ENCODE measurements at places on chromosomes 16 and 17.

GRCh38 chr16:53428681-53429080 is 5.6 kb upstream of the RBL2 start:
- DNase-seq, result no peak

- no peak for DNase-seq
Measured at GRCh38 chr17:35018814-35019213, 38.5 kb downstream of the LIG3 start.

- DNase-seq, result no peak
Measured at GRCh38 chr17:42421507-42422338, 1.3 kb downstream of the CAVIN1 start.

- no peak for DNase-seq
Measured at GRCh38 chr16:11507991-11508390, 78.7 kb downstream of the LITAF start.

- no peak for DNase-seq
Measured at GRCh38 chr17:68600067-68600930, 868 bp downstream of the FAM20A start.

GRCh38 chr17:32345951-32346600 is 3.9 kb upstream of the ZNF207 start:
- DNase-seq, result no peak

DNA sequence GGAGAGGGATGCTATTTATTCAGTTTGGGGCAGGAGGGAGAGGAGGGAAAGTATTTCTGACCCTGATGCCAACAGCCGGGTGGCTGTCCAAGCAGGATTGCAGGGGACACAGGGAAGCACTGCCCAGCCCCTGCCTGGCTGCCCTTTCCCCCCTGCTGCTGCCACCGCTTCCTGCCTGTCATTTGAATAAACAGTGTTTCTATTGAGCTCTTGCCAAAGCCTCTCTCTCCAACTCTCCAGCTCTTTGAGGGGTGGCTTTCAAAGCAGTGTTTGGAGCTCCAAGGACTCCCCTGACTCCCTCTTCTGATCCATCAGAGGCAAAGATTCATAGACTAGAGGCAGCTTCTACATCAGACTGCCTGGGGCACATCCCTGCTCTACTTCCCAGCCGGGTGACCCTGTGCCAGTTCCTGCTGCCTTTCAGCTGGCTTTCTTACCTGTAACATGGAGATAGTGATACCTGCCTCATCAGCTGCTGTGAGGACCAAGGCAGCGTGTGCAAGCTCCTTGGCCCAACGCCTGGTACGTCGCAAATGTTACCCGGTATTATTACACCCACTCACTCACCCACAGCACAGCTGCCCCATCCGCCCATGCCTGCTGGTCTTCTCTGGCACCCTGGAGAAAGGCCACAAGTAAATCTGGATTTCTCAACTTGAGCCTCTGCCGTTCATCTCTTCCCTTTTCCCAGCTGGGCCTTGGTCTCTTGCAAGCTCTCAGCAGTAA is 9.5 kb downstream of the PROCA1 start:
- no peak for DNase-seq

GRCh38 chr17:50213026-50214022 is 11.9 kb upstream of the COL1A1 start:
- DNase-seq, result no peak

- DNase-seq, result no peak
Measured at GRCh38 chr17:7016886-7017826, 4.7 kb downstream of the RNASEK start.

GRCh38 chr16:68227850-68228553 is 7.9 kb downstream of the ESRP2 start:
- DNase-seq, result no peak

GRCh38 chr16:48597563-48598387 is 12.2 kb downstream of the N4BP1 start:
- no peak for DNase-seq

- no peak for DNase-seq
Measured at GRCh38 chr17:77147357-77147801, 6.6 kb downstream of the SEC14L1 start.

DNA sequence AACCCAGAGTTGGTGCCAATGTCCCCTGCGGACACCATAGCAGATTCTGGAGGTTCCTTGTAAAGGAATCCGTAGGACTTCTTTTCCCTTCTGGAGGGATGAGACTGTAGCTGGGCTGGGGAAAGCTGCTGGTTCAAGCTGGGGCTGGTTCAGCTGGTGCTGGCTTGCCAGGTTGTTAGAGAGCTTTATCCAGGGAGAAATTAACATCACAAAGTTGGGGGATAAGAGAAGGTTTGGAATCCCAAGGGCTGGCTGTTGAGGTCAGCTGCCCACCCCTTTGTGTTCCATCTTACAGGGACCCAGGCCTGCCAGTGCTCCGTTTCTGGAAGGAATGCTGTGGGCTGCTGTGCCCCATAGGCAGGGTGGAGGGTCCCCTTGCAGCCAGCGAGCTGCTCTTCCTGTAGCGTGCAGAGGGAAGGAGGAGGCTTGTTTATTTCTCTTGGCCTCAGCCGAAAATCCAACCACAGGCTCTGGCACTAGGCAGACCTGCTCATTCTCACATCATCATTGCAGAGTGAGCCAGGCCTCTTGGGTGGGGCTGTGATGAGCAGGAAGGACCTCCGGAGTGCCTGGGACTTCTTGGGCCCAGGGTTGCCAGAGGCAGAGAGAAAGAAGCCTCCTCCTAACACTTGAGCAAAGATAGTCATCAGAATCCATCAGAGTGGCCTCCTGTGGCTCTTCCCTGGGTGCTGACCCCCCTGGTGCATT is 251.1 kb downstream of the SEC14L1 start:
- DNase-seq, result no peak

DNA sequence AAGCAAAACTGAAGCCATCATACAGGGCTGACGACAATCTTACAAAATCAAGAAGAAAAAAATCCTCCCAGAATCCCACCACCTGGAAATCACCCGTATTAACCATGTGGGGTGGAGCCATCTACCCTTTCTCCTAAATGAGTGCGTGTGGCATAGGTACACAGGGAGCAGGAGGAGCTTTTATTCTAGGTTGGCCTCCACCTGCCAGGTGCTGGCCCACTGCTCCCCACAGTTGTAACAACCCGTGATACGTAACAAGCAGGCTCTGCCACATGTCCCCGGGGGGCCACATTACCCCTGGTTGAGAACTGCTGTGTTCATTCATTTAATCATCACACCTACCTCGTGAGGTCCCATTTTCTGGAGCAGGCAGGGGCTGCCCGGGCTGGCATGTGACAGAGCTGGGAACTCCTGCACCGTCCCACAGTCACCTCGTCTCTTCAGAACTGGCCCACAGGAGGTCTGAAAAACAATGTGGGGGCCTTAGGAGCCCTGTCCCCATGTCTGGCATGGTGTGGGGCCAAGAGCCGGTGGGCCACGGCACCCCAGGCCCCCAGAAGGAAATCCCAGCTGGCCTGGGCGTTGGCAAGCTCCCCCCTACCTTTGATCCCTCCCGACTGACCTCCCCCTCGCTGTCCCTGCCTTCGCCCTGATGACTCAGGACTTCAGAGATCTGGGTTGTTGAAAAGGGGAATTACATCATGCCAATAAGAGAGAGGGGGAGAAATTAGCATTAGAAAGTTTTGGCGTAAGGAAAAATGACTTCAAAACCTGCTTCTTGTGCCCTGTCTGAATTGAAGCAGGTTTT is 12.9 kb downstream of the CMIP start:
- no peak for DNase-seq

Measured in activated naive CD8-positive, alpha-beta T cell treated with anti-CD3 and anti-CD28 coated beads, Interleukin-2, amount 50 U/mL, for 16 hours (primary cell).